ENCODE measurements at places on chromosomes 1 and 21.

- DNase-seq: no peak
Observed at GRCh38 chr1:208273386-208274017, 29.3 kb upstream of the PLXNA2 start.

DNA sequence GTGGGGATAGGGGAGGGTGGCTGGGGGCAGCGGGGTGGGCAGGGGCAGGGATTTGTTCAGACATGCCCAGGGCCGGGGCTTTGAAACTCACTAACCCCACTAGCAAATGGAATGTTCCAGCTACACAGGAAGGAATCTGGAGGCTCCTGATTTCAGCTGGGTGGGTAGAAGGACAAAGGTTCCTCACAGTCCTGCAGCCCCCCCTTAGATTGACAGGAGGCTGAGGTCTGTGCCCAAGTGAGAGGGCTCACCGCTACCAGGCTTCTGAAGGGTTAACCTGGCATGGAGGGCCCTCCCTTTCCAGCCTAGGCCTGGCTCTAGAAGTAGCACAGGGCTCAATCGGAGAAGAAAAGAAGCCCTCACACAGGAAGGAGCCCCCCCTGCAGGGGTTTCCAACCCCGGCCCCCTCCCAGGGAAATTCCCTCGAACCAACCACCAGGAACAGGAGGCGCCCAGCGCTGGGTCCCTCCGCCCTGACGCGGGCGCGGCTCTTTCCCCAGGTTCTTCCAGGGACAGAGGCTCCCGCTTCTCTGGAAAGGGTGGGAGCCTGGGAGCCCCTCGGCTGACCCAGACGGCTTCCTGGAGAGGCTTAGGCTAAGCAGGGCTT lies 3.3 kb downstream of the EPHA2 start:
- DNase-seq: no peak

- no peak for DNase-seq
Observed at GRCh38 chr1:244792188-244792850, 43.1 kb upstream of the COX20 start.

GRCh38 chr1:34721241-34721640 lies 33.6 kb upstream of the GJB5 start:
- DNase-seq: no peak

GRCh38 chr1:53122961-53123413 lies 19.5 kb downstream of the SLC1A7 start:
- no peak for DNase-seq

- DNase-seq: peak; percentile 40
Observed at GRCh38 chr1:147700042-147701006, 30.0 kb upstream of the ACP6 start.

GRCh38 chr21:44911384-44912157 lies 9.1 kb downstream of the ITGB2 start:
- peak; percentile 87 for DNase-seq

GRCh38 chr1:6303397-6304012 lies 42.6 kb upstream of the GPR153 start:
- DNase-seq: no peak

GRCh38 chr1:235060607-235061470 lies 67.8 kb downstream of the TOMM20 start:
- DNase-seq: no peak

DNA sequence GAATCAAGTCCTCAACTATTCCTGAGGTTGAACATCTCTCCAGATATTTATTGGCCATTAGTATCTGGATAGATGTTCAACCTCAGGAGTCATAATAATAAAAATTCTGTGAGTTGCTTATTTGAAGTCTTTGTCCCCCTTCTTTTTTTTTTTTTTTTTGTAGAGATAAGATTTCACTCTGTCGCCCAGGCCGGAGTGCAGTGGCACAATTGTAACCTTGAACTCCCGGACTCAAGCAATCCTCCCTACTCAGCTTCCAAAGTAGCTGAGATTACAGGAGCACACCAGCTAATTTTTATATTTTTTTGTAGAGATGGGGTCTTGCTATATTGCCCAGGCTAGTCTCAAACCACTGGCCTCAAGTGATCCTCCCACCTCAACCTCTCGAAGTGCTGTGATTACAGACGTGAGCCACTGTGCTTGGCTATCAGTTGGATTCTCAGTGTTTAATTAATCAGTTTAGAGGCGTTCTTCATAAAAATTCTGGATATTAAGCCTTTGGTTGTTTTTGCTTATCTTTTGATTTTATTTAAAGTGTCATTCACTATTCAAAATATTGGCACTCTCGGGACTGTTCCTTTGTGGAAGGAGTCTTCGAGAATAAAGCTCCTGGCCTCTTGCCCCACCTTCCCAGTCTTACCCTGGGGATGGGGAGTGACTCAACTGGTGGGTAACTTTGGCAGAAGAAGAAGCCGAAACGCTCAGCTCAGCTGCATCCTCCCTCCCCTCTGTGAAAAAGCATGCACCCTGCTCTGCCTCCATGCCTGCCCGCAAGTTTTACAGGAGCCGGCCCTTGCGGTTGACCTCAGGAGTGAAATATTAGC lies 11.2 kb upstream of the HYI start:
- DNase-seq: no peak

GRCh38 chr1:28301368-28302174 lies 27.3 kb upstream of the MED18 start:
- DNase-seq: no peak

- DNase-seq: no peak
Observed at GRCh38 chr1:119364640-119365039, 3.9 kb upstream of the HAO2 start.

- DNase-seq: no peak
Observed at GRCh38 chr1:54574158-54574778, 26.2 kb downstream of the ACOT11 start.

DNA sequence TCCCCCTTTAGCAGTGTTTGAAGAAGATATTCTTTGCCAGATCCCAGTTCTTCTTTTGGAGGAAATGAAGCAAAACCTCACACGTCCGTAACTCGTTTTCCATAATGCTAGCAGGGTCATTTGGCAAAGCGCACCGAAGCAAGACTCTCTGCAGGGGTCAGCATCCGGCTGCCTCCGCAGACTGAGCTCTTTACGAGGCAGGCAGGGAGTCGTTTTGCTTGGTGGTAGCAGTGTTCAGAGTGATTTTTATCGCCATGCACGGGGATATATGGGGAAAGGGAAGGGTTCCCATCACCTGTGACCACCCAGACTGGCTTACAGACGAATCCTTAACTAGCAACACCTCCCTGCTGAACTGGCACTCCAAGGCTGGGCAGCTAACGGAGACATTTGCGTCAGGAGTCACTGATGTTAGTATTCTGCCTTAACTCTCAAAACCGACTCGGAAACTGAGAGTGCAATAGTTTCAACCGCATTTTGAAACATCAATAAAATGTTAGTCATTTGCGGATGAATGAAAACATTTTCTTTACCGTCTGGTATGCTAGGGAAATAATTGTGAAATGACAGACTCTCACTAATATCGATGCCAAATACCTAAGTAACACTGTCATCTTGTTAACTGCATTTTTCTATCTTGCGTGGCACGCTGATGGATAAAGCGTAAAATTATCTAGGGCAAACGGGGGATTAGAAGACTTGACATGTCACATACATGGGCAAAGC lies 2.2 kb upstream of the NEGR1 start:
- DNase-seq: no peak

- DNase-seq: no peak
Observed at GRCh38 chr1:89350298-89350697, 13.6 kb upstream of the GBP6 start.

GRCh38 chr1:47578721-47579419 lies 141.0 kb downstream of the FOXD2 start:
- no peak for DNase-seq

DNA sequence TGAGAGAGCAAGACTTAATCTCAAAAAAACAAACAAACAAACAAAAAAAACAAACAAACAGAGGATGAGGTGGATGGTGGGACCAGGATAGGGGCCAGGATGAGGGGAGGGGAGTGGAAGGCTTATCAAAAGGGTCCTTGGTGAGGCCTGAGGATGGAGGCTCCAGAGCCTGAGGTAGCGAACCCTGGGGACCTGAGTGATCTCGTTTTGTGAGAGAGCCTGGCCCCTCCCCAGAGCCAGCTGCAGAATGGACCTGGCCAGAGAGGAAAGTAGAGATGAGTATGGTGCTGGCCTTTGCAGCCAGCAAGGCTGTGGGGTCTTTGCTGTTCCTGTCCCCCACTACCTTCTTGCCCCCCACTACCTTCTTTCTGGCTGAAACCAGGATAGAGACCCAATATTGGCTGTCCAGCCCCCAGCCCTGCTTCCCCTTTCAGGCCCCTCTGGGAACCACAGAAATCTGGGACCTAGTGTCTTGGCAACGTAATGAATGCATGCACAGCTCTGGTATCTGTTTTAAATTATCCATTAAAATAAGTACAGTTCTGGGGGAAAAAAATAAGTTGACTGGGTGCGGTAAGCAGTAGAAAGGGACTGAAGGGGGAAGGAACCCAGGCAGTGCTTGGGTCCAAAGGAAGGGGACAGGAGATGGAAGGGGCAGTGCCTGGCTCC lies 1.1 kb upstream of the LMNA start:
- DNase-seq: no peak

GRCh38 chr1:227242811-227243682 lies 75.2 kb downstream of the CDC42BPA start:
- DNase-seq: no peak

- peak; percentile 43 for DNase-seq
Observed at GRCh38 chr1:25875154-25875855, at the start of gene PAQR7. Gene PAQR7 (minus strand): TSS chr1:25875708. CDS start chr1:25863839, 11,869 bp downstream.

DNA sequence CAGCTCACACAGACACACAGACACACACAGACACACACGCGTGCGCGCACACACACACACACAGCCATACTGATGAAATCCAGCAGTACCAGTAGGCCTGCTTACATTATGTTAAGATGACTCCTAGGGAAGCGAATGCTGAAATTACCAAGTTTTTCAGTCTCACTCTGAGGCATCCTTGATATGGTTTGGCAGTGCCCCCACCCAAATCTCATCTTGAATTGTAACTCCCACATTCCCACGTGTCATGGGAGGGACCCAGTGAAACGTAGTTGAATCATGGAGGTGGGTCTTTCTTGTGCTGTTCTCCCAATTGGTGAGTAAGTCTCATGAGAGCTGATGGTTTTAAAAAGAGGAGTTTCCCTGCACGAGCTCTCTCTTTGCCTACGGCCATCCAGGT lies 64.1 kb downstream of the TIAM1 start:
- no peak for DNase-seq

- DNase-seq: no peak
Observed at GRCh38 chr1:166471359-166471758, 304.6 kb upstream of the FAM78B start.

DNA sequence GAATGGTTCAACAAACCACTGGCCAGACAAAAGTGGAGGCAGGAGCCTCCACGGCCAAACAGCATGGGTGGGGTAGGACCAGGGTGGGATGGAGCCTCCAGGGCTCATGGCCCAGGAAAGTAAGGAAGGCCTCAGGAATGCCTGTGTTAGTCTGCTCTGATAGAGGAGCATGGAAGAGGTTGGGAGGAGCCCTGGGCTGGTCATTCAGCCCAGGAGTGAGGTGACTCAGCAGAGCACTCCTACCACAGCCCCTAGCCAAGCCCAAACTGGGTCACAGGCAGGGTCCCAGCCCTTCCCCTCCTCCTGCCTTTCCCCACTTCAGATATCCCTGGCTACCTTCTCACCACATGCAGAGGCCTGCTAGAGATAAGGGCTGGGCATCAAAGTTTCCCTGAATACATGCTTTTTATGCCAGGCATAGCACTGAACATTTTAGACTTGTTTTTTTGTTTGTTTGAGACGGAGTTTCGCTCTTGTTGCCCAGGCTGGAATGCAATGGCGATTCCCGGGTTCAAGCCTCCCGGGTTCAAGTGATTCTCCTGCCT lies 3.1 kb upstream of the SHISA4 start:
- no peak for DNase-seq

DNA sequence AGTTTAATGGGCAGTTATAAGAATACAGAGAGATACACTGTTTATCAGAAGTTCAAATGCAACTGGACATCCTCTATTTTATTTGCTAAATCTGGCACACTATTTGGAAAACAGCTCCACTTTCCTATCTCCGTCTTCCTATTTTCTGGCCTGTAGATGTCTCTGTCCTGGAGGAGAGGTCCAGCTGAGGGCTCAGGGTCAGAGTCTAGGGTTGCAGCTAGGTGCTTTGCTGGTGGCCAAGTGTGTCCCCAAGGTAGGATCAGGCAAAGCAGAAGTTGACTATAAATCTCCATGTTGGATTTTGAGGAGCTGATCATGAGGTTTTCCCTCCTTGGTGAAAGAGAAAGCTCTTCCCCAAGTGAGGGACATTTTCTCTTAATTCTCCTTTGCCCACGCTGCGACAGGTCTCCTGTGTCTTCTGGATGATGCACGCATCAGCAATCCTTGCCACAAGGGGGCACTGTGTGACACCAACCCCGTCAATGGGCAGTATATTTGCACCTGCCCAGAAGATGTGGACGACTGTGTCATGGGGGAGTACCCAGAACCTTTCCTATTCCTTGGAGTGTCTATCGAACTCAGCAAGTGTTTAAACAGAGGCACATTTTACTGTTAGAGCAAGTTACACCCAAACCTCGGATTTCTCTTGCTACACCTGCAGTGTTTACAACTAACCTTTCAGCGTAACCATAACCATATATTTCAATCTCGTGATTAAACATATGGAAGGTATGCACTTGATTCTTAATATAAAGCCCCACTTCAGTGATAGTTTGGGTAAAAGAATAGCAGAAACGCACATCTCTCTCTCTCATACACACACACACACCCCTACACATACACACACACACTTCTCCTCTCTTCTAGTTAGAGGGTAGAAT lies 10.2 kb downstream of the ADAM30 start:
- DNase-seq: peak; percentile 24

DNA sequence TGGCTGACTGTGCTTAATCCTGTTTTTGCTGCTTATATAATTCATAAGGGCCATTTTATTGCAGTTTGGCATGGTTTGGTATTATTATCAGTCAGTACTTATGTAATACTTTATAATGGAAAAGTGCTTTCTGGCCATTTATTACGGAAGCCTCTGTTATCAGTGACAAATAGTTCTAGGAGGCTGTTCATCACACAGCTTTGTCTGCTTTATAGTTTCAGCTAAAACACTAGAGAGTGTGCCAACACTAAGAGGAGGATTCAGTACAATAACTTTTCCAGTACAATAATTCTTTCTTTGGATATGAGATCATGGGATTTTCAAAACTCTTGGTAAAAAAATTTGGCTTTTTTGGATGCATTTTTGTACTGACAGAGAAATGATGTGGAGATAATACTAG lies 102.9 kb upstream of the PTGFR start:
- DNase-seq: no peak

GRCh38 chr21:25350056-25350455 lies 257.2 kb downstream of the MRPL39 start:
- no peak for DNase-seq

DNA sequence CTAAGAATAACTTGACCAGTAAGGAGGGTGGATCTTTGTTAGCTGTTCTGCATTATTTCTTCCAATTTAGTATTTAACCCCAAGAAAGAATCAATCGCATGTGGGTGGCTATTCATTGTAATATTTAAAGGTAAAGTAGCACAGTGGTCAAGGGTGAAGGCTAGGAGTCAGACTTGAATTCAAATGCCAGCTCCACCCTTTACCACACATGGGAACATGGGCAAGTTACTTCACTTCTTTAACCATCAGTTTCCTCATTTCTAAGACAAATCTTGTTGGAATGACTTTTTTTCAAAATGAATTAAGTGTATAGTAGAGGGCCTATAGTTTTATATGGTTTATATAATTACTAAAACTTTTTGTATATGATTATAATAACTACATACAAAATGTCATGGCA lies 71.3 kb upstream of the S1PR1 start:
- no peak for DNase-seq

GRCh38 chr1:88472714-88473113 lies 211.4 kb upstream of the PKN2 start:
- DNase-seq: no peak

GRCh38 chr1:48784301-48784700 lies 7.6 kb upstream of the BEND5 start:
- no peak for DNase-seq

GRCh38 chr1:8374812-8375211 lies 56.9 kb downstream of the SLC45A1 start:
- DNase-seq: no peak
